ENCODE measurements at places on chromosomes 16 and 17.

DNA sequence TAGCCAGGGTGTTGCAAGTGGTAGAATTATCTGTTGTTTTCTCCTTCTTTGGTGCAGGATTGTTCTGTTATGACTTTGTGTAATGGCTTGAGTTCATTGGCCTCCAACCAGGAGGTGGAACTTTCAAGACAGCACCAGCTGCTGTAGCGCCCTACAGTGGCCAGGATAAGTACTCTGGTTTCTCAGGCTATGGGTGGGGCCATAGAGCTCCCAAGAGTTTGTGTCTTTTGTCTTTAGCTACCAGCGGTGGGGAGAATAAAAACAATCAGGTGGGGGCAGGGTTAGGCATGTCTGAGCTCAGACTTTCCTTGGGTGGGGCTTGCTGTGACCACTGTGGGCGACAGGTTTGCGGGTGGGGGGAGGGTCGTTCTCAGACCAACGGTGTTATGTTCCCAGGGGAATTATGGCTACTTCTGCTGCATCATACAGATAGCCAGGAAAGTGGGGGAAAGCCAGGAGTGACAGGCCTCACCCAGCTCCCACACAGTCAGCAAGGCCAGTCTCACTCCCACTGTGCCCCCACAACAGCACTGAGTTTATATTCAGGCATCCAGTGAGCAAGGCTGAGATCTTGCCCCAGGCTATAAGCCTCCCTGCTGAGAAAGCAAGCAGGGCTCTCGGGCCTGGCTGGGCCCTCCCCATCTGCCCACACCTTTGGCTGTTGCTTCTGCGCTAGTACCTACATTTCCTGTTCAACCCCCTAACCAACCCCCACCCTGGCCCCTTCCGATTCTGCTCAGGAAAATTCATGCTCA lies 15.4 kb downstream of the ABCA10 start:
- DNase-seq: no peak

GRCh38 chr17:42182927-42183734 lies 2.1 kb downstream of the HCRT start:
- no peak for DNase-seq

GRCh38 chr16:55301385-55302008 lies 22.5 kb upstream of the IRX6 start:
- DNase-seq: no peak

DNA sequence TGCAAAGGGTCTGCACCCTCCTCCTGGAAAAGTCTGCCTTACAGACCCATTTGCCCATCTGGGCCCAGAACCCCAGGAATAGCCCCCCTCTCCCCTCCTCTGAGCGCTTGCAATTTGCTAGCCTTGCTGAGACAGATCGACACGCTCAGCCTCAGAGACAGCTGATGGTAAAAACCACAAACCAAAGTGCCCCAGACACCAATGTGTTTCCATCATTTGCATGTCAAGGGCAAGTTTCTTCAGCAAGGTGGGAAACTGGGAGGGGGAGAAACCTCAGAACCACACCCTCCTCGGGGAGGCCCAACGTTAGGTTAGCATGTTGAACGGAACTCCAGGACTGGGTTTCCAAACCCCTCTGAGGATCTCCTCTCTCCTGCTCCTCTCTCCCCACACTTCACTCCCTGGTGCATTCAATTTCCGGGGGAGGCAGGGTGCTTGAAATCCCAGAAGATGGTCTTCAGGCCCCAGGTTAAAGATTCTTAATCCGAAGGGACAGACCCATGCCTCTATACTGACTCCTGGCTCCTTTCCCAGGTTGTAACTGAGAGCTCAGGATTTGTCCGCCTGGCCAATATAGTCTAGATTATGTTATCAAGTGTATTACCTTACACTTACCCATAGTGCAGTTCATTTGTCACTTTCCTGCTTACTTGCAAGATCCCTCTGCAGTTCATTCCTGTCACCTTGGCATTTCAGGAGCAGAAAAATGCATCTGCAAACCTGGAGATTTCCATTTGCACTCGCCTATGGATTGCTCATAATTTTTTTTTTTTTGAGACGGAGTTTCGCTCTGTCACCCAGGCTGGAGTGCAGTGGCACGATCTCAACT lies 1.3 kb upstream of the CUEDC1 start:
- DNase-seq: no peak

GRCh38 chr16:12474806-12475410 lies 328.8 kb downstream of the CPPED1 start:
- DNase-seq: no peak

DNA sequence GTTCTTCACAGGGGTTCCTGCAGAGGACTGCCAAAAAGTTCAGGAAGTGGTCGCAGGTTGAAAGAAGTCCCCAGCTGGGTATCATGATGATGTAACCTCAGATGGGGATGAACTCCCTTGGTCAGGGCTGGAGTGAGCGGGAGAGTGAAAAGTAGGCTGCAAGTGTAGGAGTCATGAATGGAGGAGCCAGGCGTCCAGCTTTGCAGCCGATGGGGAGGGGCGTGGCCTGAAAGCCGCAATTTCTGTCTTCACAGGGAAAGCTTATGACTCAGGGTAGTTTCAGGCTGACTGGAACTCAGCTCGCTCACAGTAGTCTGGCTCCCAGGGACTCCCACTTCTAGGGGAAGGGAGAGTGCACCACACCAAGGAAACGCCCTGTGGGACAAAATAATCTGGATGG lies 70.0 kb upstream of the HS3ST3A1 start:
- peak; percentile 9 for DNase-seq

DNA sequence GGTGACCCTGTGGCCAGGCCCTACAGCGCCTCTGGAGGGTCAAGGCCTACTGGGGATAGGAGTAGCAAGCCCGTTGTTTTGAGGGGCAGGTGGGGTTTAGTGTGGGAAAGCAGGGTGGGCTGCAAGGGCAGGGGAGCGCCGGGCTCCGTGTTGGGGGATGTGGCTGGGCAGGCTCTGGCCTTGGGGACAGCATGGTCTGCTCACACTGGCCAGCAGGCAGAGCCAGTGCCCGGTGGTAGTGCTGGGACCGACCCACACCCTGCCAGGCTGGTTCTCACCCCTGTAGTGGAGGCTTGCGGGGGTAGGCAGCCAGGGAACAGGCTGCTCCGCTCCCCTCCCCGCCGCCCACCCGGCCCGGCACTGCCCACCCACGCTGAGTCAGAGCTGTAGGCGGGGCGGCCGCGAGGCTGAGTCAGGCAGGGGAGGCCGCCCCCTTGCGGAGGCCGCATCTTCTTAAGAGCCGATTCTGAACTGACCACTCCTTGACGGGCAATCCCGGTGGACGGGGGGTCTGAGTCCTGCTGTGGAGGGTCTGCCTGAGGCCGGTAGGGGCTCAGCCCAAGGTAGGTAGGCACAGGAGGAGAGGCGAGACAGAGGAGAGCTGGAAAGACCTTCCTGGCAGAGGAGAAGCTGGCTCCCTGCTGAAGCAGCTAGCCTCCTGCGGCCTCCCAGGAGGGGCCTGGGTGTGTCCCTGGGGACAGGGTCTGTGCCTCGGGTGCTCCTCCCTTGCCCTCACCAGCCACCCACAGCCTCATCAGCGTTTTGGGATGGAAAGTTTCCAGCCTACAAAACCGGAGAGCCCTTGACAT lies 62.4 kb downstream of the BAIAP2 start:
- DNase-seq: peak; percentile 64

All from RWPE1 (cell line).